ENCODE measurements at places on chromosomes 2 and 18.

GRCh38 chr2:55418512-55419232 is 984 bp downstream of the CCDC88A start:
- DNase-seq: no peak

- no peak for DNase-seq
These were observed 191.0 kb downstream of the C1D start for GRCh38 chr2:67871686-67872412.

GRCh38 chr18:79258447-79258846 is 137.3 kb upstream of the NFATC1 start:
- DNase-seq: no peak

DNA sequence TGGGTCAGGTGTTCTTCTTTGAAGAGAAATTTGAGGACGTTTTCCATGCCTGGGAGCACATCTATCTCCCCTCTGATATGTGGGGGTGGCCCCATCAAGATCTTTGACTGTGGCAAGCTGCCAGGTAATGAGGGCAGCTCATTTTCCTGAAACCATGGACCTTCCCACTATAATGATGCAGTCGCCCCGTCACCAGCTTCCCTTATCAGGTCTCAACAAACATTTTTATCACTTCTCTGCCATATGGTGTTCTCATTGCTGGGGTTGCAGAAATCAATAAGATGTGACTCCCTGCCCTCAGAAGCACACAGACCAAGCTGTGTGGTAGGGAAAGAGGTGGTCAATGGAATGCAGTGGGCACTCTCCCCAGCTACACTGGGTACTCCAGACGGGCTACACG is 48.4 kb upstream of the B3GNT7 start:
- no peak for DNase-seq

- DNase-seq: no peak
These were observed 340.1 kb upstream of the GYPC start for GRCh38 chr2:126315828-126316227.

DNA sequence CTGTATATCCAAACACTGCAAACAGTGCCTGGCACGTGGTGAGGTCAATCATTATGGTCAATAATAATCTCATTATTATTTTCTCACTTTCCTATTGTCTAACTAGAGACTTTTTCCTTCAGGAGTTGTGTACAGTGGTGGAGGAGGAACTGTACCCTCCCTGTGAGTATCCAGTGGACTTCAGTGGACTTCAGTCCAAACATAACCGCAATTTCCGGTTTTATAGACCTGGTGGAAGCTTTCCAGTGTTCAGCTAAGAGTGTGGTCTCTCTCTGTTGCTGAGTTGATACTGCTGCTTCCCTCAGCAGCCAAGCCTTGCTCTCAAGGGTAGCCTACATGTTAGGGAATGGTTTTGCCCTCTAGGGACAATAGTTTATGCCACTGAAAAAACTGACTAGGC is 447.1 kb downstream of the TMEM182 start:
- no peak for DNase-seq

GRCh38 chr2:127386246-127386645 is 1.5 kb downstream of the MAP3K2 start:
- DNase-seq: no peak

- no peak for DNase-seq
These were observed 2.3 kb upstream of the OST4 start for GRCh38 chr2:27073782-27074181.

DNA sequence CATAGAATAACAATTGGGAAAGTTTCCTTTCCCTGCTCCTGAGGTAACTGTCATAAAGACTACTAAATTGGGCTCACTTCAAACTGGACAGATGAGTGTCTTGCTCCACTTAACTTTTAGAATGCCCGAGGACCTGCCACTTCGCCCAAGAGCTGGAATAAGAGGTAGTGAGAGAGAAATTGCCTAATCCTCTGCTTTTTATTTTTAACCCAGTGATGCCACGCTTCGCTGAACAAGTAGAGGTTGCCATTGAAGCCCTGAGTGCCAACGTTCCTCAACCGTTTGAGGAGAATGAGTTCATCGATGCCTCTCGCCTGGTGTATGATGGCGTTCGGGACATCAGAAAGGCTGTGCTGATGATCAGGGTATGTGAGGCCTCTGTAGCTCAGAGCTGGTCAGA is 269.4 kb upstream of the LRRTM1 start:
- no peak for DNase-seq

DNA sequence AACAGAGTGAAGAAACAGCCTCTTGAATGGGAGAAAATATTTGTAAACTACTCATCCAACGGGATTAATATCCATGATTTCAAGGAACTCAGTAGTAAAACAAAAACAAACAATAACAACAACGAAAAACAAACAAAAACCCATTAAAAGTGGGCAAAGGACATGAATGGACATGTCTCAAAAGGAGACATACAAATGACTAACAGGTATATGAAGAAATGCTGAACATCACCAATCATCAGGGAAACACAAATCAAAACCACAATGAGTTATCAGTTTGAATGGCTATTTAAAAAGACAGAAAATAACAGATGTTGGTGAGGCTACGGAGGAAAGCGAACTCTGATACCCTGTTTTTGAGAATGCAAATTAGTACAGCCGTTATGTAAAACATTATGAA is 224.8 kb upstream of the NRXN1 start:
- DNase-seq: no peak

- no peak for DNase-seq
These were observed 4.7 kb downstream of the CAPG start for GRCh38 chr2:85405201-85406059.

- DNase-seq: no peak
These were observed 17.0 kb upstream of the CD8A start for GRCh38 chr2:86807468-86808275.

DNA sequence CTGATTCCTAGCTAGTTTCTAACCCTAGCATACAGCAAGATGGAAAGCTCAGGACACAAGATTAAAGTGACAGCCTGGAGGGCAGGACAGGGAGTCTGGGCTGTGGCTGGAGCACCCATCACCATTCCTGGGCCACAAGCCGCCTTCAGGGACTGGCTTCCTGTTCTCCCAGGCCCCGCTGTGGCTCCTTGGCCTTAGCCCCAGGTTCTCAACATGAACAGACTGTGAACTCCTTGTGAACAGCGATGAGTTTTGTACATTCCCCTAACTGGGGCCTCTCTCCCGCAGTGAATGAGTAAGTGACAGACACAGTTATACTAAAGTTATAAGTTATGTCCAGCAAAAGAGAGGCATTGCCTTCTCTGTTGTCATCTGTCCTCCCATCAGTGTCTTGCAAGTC is 35.9 kb upstream of the SLC14A1 start:
- DNase-seq: no peak

DNA sequence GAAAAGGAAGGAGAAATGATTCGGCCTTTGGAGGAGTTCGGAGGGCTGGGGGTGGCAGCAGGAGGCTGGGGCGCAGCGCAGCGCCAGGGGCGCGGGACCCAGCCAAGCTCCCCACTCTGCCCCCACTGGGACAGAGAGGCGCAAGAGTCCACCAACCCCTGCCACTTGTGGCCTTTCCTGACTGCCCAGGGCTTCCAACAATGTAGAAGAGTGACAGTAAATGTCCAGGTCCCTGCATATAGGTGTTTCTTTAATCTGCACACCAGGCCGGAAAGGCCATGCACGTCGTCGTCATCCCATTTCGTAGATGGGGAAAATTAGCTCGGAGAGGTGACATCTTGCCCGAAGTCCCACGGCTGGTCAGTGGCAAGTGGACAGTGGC is 96.6 kb downstream of the INHBB start:
- DNase-seq: peak; percentile 53

- DNase-seq: peak; percentile 40
These were observed 2.1 kb upstream of the WNT6 start for GRCh38 chr2:218857371-218858137.

DNA sequence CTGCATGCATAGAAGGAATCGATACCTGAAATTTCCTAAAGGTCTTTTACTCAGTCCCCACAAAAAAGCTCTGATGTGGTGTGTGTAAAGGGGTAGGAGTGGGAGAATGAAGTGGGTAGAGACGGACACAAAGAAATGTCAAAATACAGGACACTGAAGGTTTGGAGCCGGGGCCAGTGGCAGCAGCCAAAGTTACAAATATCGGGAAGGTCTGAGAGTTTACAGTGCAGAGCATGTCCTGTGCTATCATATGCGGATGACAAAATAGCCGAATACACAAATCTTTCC is 89.9 kb upstream of the STON1 start:
- DNase-seq: no peak

GRCh38 chr2:15263976-15264685 is 297.0 kb downstream of the NBAS start:
- DNase-seq: no peak

- no peak for DNase-seq
These were observed 466.3 kb downstream of the SATB2 start for GRCh38 chr2:198991431-198991830.

DNA sequence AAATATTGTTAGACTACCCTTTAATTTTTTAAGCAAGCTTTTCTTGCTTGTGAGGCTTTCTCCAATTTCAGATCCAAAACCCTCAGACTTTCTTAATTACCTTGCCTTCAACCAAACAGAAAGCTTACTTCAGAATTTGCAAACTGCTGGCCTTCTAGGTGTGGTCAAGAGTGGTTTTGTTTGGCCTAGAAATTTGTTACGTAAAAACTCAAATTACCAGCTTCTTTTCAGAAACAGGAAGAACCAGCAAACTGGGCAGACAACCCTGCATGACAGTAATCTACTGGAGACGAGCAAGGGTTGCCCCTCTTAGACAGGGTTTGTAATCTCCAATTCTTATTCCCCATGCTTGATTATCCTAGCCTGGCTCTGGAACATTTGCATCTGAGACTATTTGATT is 27.1 kb downstream of the SRBD1 start:
- no peak for DNase-seq

- DNase-seq: no peak
These were observed 12.1 kb upstream of the MAP2 start for GRCh38 chr2:209411718-209412117.

Data from suprapubic skin (tissue), 4 donors.